Naive thymus-derived CD4-positive, alpha-beta T cell (primary cell): ENCODE measurements at places on chromosomes 2 and 18. TPM values are rescaled to one million over a fixed set of nuclear protein-coding genes. Genes with fewer than 3 reads are reported as not detected.

DNA sequence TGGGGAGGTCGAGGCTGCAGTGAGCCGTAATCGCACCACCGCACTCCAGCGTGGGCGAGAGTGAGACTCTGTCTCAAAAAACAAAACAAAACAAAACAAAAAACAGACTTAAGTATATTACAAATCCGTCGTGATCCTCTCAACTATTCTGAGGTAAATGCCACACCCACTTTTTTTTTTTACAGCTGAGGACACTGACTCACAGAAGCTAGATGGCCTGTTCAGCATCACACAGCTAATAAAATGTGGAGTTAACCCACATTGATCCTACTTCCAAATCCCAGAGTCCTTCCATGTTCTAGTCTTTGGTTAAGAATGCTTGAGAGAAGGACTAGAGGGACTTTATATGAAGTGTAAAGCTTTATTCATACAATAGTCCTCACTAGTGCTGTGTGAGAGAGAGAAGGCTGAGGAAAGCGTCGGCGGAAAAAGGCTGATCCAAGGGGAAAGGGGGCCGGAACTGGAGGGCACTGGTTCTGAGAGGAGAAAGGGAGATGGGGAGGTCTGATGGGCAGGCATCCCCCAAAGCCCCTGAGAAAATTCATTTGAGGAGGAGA is 627 bp downstream of the RNF25 start:
- no peak for DNase-seq

The IL1RL2 gene
- total RNA-seq, result 0.15 TPM

GRCh38 chr2:101516823-101517690 is 42.1 kb upstream of the RFX8 start:
- no peak for DNase-seq

DNA sequence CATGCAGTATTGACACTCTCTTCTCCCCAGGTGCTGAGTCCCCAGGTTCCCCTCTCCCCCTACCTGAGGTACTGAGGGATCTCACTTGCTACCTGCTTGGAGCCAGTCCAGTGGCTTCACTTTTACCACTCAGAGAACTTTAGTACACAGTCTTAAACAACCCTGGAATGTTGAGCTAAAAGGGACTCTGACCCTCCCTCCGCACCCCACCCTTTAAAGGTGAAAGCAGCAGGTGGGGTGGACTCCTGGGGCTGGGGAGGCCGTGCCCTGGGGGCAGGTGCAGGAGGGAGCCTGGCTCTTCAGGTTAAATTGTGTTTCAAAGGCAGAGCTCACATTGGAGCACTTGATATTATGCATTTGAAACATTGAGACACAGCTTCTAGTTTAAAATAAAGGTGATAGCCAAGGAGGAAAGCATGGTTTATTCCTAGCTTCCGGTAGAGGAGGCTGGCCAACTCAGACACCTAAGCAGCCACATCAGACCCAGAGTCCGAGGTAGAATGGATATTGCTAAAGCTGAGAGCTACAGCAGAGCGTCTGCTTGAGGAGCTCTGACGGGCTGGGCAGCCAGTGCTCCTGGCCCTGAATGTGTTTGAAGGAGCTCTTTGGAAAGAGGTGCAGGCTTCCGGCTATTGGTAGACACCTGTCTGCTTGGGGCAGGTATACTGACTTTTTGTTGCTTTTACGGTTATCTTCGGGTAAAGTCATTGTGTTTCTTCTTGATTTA is 196.4 kb downstream of the AGAP1 start:
- no peak for DNase-seq

DNA sequence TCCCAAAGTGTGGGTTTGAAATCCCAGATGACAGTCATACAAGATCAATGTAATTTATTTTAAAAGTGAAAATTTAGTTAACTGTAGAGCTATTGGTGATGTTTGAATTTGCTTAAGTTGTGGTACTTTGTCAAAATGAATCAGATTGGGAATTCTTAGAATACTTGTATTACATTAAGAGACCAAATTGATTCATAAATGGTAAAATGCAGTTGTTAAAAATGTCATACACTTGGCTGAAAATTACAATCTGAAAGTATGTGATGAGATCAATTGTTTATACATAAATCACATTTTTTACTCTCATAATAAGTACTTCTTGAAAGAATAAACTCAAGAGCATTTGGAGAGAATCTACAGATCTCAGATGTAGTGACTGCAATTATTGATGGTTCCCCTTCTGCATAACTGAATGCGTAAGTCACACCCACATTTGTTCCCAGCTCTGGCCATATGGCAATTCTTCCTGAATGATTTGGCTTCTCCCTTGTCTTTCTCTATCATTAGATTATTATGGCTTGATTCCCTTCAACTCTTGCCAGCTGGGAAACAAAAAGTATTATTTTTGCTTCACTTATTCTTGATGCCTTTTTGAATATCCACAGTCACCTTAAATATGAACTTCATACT is 558.5 kb downstream of the CPS1 start:
- no peak for DNase-seq

DNA sequence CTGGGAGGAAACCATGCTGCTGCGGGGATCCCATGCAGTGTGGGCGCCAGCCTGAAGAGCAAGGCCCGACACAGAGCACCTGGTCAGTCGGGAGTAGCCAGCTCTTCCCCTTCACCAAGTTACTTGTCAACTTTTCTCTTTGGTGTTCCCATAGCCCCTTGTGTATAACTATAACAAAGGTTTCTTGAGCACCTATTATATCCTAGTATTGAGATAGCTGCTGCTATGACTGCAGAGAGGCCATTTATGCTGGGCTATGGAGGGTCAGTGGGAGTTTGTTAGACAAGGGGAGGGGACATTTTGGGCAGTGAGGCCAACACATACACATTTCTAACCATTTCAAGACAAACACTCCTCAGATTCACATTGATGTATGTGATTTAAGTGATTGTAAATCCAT is 10.8 kb downstream of the HK2 start:
- no peak for DNase-seq

DNA sequence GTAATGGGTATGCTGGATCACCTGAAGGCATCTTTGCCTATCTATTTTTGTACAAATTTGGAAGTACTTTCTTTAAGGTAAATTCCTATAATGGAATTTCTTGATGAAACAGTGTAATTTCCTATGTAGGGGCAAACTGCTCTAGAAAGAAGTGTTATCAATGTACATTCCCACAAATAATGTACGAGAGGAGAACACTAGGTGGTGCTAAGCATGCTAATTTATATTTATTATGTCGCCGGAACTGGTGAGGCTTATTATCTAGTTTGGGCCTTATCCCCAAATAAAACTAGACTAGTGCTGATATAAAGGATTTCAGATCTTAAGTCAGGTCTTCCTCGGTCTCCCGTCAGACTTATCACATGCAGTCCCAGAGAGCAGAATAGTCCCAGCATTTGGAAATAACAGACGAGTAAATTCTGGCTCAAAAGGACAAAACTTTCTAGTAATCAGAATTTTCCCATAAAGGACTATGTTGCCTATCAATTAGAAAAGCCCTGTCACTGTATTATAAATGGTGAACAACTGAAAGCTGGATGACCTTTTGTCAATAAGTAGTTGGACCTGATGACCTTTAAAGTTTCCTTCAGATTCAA is 86.9 kb upstream of the RBBP8 start:
- DNase-seq, result no peak

The LHCGR gene
- not detected for total RNA-seq

The BCL11A gene
- total RNA-seq, result 26.2 TPM

The UGT1A6 gene
- not detected for total RNA-seq

GRCh38 chr2:190069936-190070696 is 7.6 kb upstream of the MSTN start:
- peak; percentile 36 for DNase-seq

The PIEZO2 gene
- total RNA-seq, result not detected

DNA sequence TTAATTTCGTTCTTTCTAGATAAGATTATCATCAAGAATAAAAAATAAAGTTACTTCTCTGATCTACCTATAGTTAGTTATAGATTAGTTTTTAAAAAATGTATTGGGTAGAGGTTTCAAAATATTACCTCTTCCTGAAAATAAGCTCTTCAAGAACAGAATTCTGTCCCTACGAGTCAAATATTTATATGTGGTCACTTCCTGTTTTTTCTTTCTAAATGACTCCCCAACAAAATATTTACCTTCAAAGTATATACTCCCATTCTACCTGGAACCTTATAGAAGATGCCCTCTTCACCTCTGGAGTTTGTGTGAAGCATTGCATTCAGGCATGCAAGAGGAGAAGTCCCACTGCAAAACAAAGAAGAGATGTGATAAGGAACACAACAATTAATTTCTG is 72.3 kb downstream of the ASXL2 start:
- no peak for DNase-seq

The CDH2 gene
- total RNA-seq, result not detected

- no peak for DNase-seq
These were observed 133.1 kb downstream of the COPS8 start for GRCh38 chr2:237218756-237219155.

GRCh38 chr2:158049129-158049855 is 52.4 kb upstream of the UPP2 start:
- no peak for DNase-seq
